ENCODE measurements at places on chromosomes 3 and 15. TPM values are rescaled to one million over a fixed set of nuclear protein-coding genes. Genes with fewer than 3 reads are reported as not detected.

GRCh38 chr3:184360070-184360928, 1.1 kb downstream of the CLCN2 start:
- no peaks in the 10 kb centered on the region for H3K27me3 ChIP-seq
- peak overlapping the region; percentile 75 for H3K4me3 ChIP-seq
- H3K27ac ChIP-seq: peak overlapping the region; percentile 40
- no peak for DNase-seq
- no peaks in the 10 kb centered on the region for H3K36me3 ChIP-seq

- no peaks in the 10 kb centered on the region for H3K36me3 ChIP-seq
- no peak for DNase-seq
- peaks cover 5% of the 10 kb centered on the region for H3K27me3 ChIP-seq
- no peaks in the 10 kb centered on the region for H3K4me1 ChIP-seq
These were observed 57.0 kb upstream of the NR2F2 start for GRCh38 chr15:96273317-96274086.

- peak overlapping the region; percentile 74 for H3K27ac ChIP-seq
- no peaks in the 10 kb centered on the region for H3K27me3 ChIP-seq
- peaks cover 78% of the 10 kb centered on the region for H3K4me1 ChIP-seq
- no peak for DNase-seq
- no peak overlapping the region for H3K4me3 ChIP-seq
These were observed 6.3 kb downstream of the STARD5 start for GRCh38 chr15:81317642-81318017.

GRCh38 chr3:22476976-22477375, 726.0 kb upstream of the ZNF385D start:
- no peak overlapping the region for H3K27ac ChIP-seq
- DNase-seq: no peak
- H3K4me3 ChIP-seq: no peak overlapping the region

The PRTG gene
- total RNA-seq: not detected

DNA sequence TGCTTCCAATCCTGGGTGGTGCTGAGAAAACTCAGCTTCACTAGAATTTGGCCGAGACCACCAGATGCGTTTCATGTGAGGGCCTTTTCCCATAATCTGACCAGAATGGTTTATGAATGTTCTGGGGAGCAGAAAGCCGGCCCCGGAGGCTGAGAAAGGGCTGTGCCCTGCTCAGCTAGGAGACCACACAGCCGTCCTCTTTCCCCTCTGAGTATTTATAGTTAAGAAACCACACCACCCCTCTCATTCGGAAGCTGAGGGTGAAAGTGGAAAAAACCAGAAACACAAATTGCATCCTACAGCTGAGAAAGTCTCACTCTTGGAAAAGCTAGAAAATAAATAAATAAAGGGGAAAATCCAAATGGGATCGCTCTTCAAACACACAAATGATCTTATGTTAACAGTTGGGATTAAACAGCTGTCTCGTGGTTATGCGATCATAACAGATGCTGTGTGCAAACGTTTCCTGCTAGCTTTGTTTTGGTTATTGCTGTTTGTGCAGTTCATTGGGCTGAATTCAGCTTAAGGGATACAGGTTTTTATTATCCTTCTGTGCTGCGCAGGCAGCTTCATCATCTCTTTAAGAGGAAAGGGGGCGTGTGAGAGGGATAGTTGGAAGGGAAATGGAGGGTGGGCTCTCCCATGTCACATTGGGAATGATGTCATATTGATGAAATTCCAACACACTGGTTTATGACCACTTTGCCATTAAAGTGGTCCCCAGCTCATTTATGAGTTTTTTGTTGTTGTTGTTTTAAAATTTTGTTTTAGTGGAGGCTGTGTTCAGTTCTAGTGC, 1026.2 kb upstream of the NR2F2 start:
- no peak for DNase-seq
- no peaks in the 10 kb centered on the region for H3K36me3 ChIP-seq
- peaks cover 18% of the 10 kb centered on the region for H3K27me3 ChIP-seq
- no peak overlapping the region for H3K4me3 ChIP-seq

DNA sequence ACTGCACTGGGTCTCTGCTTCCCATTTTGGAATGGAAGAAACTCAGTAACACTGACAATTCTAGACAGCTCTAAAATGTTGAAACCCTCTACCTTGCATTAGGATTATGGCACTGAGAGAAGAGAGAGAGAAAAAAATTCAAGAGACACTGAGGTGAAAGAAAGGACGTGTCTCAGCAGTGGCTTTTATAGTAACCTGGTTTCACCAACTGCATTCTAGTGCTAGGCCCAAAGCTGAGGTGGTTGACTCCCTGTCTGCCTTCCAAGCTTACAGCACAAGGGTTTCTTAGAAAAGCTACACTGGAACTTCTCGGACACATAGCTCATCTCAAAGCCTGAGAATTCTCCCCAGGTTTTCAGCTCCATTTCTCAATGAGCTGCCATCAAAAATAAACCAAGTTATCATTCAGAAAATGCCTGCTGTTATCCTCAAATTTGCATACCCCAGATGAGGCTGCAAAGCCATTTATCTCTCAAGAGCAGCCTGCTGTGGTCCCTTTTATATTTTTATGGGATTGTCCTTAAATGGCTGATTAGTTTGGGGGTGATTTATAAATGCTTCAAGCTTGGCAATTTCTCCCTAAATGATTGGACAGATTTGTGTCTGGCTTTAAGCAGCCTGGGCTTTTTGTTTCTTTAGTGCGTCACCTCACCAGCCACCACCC, 279.9 kb downstream of the EBLN2 start:
- no peak overlapping the region for H3K4me3 ChIP-seq
- peaks cover 6% of the 10 kb centered on the region for H3K27me3 ChIP-seq
- no peak for DNase-seq
- H3K4me1 ChIP-seq: no peaks in the 10 kb centered on the region
- H3K27ac ChIP-seq: no peak overlapping the region

- H3K36me3 ChIP-seq: no peaks in the 10 kb centered on the region
- DNase-seq: no peak
- H3K4me1 ChIP-seq: no peaks in the 10 kb centered on the region
- no peak overlapping the region for H3K4me3 ChIP-seq
These were observed 30.8 kb downstream of the P2RY1 start for GRCh38 chr3:152865668-152866245.

DNA sequence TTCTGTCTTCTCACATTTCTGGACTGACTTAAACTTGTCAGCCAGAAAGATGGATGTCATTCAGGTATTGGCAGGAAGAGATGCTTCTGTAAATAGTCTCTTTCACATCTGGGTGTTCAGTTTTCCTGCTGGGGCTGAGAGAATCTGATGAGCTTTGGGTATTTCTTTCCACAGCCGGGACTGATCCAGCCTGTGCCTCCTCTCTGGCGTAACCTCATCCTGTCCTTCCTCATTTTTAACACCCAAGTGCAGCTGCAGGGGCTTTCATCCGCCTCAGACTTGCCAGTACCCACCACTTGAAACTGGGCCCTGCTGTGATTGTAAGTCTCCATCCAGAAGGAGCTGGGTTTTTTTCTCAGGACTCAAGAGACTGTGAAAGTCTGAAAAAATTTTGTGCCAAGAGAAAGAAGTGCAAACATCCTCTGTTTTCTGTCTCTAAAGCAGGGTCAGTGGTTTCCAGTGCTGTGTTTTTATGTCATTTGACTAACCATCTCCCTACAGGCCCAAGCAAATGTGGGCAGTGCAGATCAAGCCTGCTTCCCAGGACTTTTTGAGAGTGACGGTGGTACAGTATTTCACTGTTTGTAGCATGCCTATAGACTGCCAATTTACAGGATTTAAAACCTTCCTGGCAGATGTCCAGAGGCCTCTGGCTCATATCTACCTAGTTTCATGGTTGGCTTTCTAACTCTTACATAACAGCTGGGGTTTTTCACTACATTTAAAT, 342.7 kb downstream of the PTPRG start:
- no peak overlapping the region for H3K27ac ChIP-seq
- peaks cover 1% of the 10 kb centered on the region for H3K27me3 ChIP-seq
- H3K36me3 ChIP-seq: no peaks in the 10 kb centered on the region
- no peak overlapping the region for H3K4me3 ChIP-seq

The MELTF gene
- total RNA-seq: 0.36 TPM

The ZNF660 gene
- 1.7 TPM for total RNA-seq

DNA sequence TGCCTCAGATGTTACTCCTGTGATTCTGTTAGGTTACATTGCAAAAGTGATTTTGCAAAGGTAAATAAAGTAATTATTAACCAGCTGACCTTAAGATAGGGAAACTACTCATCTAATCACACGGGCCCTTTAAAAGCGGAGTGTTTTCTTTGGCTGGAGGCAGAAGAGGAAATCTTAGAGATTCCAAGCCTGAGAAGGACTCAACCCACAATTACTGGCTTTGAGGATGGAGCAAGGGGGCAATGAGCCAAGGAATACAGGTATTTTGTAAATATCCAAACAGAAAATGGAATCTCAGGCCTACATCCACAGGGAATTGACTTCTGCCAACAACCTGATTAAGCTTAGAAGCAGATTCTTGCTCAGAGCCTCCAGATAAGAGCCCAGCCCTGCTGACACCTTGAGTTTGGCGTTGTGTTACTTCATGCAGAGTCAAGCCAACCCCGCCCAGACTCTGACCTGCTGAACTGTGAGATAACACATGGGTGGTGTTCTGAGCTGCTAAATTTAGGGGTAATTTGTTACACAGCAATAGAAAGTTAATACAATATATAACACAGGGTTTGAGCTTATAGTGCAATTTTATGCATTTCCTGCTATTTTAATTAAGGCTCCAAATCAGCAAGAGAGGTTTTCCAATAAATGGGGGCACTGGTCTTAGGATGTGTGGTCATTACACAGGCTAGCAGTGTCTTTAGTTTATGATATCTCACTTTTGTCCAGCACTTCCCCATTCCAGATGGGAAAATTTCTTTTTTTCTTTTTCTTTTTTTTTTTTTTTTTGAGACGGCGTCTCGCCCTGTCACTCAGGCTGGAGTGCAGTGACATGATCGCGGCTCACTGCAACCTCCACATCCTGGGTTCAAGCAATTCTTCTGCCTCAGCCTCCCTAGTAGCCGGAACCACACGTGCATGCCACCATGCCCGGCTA, 19.5 kb downstream of the NFKBIZ start:
- DNase-seq: no peak
- H3K27me3 ChIP-seq: no peaks in the 10 kb centered on the region

DNA sequence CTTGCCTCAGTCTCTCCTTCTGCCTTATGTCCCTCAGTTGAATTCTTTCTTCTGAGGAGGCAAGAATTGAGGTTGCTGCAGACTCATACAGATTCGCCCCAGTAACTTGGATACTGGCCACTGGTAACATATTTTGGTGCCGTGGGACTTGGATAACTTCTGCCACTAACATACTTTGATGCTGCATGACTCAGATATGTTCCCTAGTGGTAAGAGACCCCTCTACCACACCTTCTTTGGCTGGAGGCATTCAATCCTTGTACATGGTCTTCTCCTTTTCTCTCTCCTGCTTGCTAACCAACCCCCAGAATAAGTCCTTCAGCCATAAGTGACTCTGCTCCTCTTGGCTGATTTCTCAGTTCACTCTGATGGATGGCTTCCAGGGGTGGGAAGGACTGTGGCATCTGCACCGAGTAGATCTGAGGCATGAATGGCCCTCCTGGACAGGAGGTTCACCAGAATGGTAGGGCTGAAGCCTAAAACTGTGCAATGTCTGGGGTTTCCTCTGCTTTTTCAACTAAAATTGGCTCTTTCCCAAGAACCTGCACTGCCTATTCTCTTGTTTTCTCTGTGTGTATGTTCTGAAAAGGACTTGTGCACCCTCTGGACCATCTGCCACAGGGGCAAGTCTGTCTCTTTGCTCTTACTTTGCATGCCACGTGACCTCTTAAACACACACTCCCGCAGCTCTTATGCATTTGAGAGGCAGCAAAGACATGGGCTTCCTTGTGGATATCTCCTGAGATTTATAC, 55.5 kb upstream of the FSTL1 start:
- H3K4me3 ChIP-seq: no peak overlapping the region
- no peak overlapping the region for H3K27ac ChIP-seq
- peaks cover 25% of the 10 kb centered on the region for H3K27me3 ChIP-seq
- H3K36me3 ChIP-seq: no peaks in the 10 kb centered on the region

GRCh38 chr15:75008629-75009326, 13.4 kb downstream of the SCAMP5 start:
- peaks cover 31% of the 10 kb centered on the region for H3K4me1 ChIP-seq
- no peak overlapping the region for H3K27ac ChIP-seq
- no peak overlapping the region for H3K4me3 ChIP-seq
- H3K36me3 ChIP-seq: no peaks in the 10 kb centered on the region

DNA sequence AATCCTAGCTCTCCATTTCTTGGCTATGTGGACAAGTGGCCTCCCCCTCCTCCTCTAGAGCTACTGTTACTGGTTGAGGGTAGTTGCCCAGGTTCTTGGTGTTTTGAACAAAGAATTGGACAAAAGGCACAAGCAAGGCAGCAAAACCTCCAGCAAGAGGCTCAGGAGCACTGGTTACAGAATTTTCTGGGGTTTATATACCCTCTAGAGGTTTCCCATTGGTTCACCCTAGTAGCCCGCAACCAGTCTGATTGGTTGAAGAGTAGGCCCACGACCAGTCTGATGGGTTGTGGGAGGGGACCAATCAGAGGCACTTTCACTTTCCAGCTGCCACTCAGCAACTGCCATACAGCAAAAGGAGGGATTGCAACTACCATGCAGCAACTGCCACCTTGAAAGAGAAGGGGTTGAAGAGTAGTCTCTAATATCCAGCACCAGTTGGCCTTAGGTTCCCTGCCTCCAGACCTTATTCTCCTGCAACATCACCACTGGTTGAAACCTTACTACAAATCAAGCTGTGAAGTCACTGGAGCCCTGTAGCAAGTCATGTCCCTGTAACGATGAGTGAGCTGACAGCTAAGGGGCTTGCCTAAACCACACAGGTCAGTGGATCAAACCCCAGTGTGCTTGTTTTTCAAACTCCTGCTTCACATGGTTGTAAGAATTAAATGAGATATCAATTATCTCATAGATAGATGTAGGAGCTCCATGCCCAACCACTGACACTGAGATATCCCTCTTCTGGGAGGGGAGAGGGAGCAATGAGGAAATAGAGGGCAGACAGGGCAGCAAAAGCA, 2.9 kb upstream of the C15orf39 start:
- H3K4me3 ChIP-seq: no peak overlapping the region
- no peaks in the 10 kb centered on the region for H3K27me3 ChIP-seq
- DNase-seq: no peak
- H3K4me1 ChIP-seq: peaks cover 23% of the 10 kb centered on the region
- no peak overlapping the region for H3K27ac ChIP-seq

The GABRA5 gene
- not detected for total RNA-seq

GRCh38 chr15:34338347-34338746, 766 bp upstream of the SLC12A6 start:
- peaks cover 7% of the 10 kb centered on the region for H3K36me3 ChIP-seq
- DNase-seq: no peak

DNA sequence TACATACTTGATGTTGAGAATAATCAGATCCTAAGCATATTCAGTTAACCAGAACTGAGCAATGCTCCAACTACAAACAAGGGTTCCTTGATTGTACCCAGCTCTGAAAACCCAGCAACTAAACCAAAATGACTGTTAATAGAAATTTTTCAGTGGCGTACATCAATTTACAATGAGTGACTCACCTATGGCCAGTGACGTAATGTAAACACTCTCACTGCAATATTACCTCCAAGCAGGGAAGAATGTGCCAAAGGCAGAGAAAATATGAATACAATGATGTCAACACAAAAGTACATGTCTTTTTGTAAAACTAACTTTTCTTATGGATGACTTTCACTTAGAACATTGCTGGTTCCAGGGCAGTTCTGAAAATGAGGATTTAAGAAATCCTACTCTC, 611.3 kb downstream of the EDEM1 start:
- no peak overlapping the region for H3K4me3 ChIP-seq
- no peaks in the 10 kb centered on the region for H3K36me3 ChIP-seq
- H3K27me3 ChIP-seq: no peaks in the 10 kb centered on the region
- DNase-seq: no peak

The NR2E3 gene
- not detected for total RNA-seq

The FBXL2 gene
- total RNA-seq: not detected

- H3K27me3 ChIP-seq: no peaks in the 10 kb centered on the region
- H3K36me3 ChIP-seq: peaks cover 30% of the 10 kb centered on the region
- peak overlapping the region; percentile 98 for H3K4me3 ChIP-seq
- DNase-seq: peak; percentile 94
- H3K27ac ChIP-seq: peak overlapping the region; percentile 99
These were observed 2.9 kb downstream of the RAB43 start for GRCh38 chr3:129118745-129119144.
